Thoracic aorta endothelial cell (primary cell): ENCODE measurements at places on chromosomes 5 and 9. TPM values are rescaled to one million over a fixed set of nuclear protein-coding genes. Genes with fewer than 3 reads are reported as not detected.

The EGFL7 gene
- total RNA-seq: 400 and 489 TPM in 2 replicates

The NTNG2 gene
- 0.07 and 0.13 TPM in 2 replicates for total RNA-seq

The SPINK4 gene
- not detected in 2 replicates for total RNA-seq

The LRRC26 gene
- total RNA-seq: not detected in 2 replicates

The ITGA2 gene
- total RNA-seq: 178 and 213 TPM in 2 replicates

The SEMA4D gene
- 6.0 and 11.8 TPM in 2 replicates for total RNA-seq

The JAKMIP2 gene
- not detected in 2 replicates for total RNA-seq

The PCDHA9 gene
- under 0.01 and 0.07 TPM in 2 replicates for total RNA-seq
